Right atrium auricular region (tissue), 2 donors: ENCODE measurements at places on chromosomes 5 and 9. TPM values are rescaled to one million over a fixed set of nuclear protein-coding genes. Genes with fewer than 3 reads are reported as not detected.
A peak's percentile ranks its signal among the peaks of the same experiment; 100 is the strongest.

DNA sequence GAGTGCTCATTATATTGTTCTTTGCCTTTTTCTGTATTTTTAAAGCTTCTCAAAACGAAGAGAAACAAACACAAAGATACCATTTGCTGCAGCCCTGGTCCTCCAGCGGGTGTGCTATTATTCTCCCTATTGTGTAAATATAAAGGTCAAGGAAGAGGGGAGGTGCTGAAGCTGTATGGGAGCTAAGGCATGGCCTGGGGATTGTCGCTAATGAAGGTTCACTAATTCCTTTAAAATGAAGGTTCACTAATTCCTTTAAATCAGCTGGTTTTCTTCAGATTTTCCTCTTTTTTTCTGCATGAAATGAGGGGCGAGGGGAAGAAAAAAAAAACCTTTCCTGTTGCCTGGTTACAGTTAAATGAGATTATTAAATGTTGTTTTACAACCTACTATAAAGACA lies 74.5 kb upstream of the MAP1B start:
- no peak overlapping the region for H3K4me3 ChIP-seq
- no peaks in the 10 kb centered on the region for H3K36me3 ChIP-seq
- no peak for DNase-seq

- H3K27me3 ChIP-seq: no peaks in the 10 kb centered on the region
- H3K36me3 ChIP-seq: no peaks in the 10 kb centered on the region
- peaks cover 59% of the 10 kb centered on the region for H3K4me1 ChIP-seq
- no peak overlapping the region for H3K4me3 ChIP-seq
- peak overlapping the region; percentile 23 for H3K27ac ChIP-seq
- no peak for DNase-seq
Measured at GRCh38 chr5:81854915-81855314, 104.0 kb upstream of the SSBP2 start.

DNA sequence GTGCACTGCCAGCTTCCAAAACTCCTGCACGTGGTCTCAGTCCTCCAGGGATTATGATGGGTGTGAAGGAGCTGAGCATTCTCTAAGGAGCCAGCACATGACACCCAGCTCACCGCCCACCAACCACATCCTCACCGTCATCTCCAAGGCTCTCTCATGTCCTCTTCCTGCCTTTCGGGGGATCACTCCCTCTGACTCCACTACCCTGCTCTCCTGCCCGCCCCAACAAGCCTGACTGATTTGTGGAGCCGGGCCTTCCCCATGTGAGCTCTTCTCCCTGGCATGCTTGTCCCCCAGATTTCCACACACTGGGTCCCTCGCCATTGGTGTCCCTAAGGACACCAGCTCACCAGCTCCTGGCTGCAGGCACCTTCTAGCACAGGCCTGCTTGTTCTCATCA lies 1.9 kb downstream of the ABO start:
- no peak for DNase-seq
- H3K4me1 ChIP-seq: peaks cover 8% of the 10 kb centered on the region
- peaks cover 3% of the 10 kb centered on the region for H3K27me3 ChIP-seq
- H3K4me3 ChIP-seq: no peak overlapping the region
- no peaks in the 10 kb centered on the region for H3K36me3 ChIP-seq

DNA sequence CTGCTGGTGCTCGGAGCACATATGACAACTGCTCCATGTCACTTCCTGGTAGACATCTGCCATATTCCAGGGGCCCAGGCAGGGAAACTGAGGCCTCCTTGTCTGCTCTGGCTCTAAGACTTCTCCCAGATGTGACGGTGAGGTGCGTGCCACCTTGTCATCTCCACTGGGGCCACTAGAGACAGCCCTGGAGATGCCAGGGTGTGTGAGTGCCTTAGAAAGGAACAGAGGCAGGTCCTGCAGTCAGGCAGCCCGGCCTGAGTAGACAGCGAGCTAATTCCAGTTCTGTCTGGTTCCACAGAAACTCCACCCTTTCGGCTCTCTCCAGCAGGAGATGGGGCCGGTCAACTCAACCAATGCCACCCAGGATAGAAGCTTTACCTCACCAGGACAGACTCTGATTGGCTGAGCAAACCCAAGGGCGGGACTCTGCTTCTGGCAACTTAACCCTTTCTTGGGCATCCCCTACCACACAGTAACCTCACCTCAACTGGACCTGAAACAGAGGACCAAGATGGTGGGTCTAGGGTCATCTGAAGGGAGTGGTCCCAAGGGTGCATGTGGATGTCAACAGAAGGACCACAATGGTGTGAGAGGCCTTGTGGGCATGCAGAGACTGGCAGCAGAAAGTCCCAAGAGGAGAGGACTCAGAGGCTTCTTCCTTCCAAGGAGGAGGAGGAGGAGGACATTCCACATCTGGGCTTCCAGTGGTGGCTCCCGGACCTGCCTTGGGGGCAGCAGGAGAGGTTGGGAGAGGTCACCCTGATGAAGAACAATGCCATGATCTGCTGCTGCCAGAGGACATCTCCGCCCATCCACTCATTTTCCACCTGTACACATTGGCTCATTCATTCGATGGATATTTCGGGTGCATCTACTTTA lies 77.7 kb downstream of the RGS3 start:
- H3K27me3 ChIP-seq: no peaks in the 10 kb centered on the region
- peaks cover 83% of the 10 kb centered on the region for H3K4me1 ChIP-seq
- DNase-seq: no peak
- H3K4me3 ChIP-seq: no peak overlapping the region
- H3K36me3 ChIP-seq: peaks cover 64% of the 10 kb centered on the region
- H3K27ac ChIP-seq: peak overlapping the region; percentile 33

- H3K27me3 ChIP-seq: no peaks in the 10 kb centered on the region
- H3K4me1 ChIP-seq: no peaks in the 10 kb centered on the region
- peak overlapping the region; percentile 84 for H3K27ac ChIP-seq
- H3K4me3 ChIP-seq: no peak overlapping the region
Measured at GRCh38 chr5:125412561-125413495, 666.4 kb upstream of the ZNF608 start.

- no peak overlapping the region for H3K27ac ChIP-seq
- no peak overlapping the region for H3K4me3 ChIP-seq
- H3K36me3 ChIP-seq: no peaks in the 10 kb centered on the region
- H3K27me3 ChIP-seq: no peaks in the 10 kb centered on the region
- H3K4me1 ChIP-seq: peaks cover 20% of the 10 kb centered on the region
Measured at GRCh38 chr5:141686648-141687416, 4.8 kb upstream of the ARAP3 start.

DNA sequence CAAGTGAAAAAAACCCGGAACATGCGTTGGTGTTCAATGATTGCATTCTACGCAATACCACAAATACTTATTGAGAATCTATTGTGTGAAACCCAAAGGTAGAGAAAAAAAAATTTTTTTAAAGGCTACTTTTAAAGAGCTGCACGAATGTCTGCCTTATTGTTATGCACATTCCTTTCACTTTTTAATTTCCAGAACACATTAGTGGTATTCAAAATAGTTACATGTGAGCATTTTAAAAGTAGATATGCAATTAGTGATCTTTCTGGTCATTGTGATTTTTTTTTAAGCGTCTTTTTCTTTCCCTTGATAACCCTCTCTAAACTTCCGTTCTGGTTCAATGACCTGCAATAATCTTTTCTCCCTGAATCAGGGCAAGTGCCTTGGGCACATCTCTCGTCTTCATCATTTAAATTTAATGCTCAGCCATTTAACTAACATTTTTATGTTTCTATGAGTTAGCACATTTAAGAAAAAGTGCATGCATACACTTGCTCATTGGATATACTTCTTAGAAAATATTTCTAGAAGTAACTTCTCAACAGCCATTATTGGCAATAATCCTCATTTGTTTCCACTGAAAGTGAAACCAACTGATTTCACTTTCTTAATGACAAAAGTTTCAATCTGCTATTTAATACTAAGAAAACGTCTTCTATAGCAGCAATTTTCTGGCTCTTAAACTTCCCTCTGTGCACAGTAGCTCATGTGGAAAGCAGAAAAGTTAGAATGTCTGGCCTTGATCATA lies 80.3 kb downstream of the CDH6 start:
- H3K4me1 ChIP-seq: no peaks in the 10 kb centered on the region
- H3K36me3 ChIP-seq: no peaks in the 10 kb centered on the region
- DNase-seq: no peak
- peak overlapping the region; percentile 31 for H3K4me3 ChIP-seq

GRCh38 chr5:152527358-152528052 lies 122.4 kb upstream of the NMUR2 start:
- H3K36me3 ChIP-seq: no peaks in the 10 kb centered on the region
- no peak overlapping the region for H3K4me3 ChIP-seq
- no peaks in the 10 kb centered on the region for H3K27me3 ChIP-seq

GRCh38 chr5:150333400-150333799 lies 24.1 kb upstream of the TCOF1 start:
- H3K36me3 ChIP-seq: no peaks in the 10 kb centered on the region
- H3K4me1 ChIP-seq: no peaks in the 10 kb centered on the region
- no peak for DNase-seq
- no peaks in the 10 kb centered on the region for H3K27me3 ChIP-seq
- no peak overlapping the region for H3K27ac ChIP-seq

DNA sequence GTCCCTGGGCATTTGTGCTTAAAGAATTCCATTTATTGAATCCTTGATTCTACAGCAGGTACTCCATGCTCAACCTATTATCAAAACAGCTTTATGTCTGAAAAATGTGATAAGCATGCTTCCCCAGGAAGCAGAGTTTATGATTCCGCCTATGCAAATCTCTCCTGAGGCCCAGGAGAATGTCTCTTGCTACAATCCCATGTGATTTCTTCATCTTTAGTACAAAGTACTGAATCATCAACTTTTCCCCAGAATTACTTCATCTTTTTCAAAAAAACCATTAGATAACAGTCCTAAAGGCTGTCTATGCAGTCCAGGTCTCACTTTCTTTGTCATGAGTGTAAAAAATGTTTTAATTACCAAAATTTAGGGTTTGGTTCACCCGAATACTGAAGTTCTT lies 130.2 kb upstream of the ADAMTSL1 start:
- H3K4me1 ChIP-seq: no peaks in the 10 kb centered on the region
- no peak overlapping the region for H3K4me3 ChIP-seq
- H3K27ac ChIP-seq: no peak overlapping the region
- no peak for DNase-seq
- H3K36me3 ChIP-seq: no peaks in the 10 kb centered on the region

DNA sequence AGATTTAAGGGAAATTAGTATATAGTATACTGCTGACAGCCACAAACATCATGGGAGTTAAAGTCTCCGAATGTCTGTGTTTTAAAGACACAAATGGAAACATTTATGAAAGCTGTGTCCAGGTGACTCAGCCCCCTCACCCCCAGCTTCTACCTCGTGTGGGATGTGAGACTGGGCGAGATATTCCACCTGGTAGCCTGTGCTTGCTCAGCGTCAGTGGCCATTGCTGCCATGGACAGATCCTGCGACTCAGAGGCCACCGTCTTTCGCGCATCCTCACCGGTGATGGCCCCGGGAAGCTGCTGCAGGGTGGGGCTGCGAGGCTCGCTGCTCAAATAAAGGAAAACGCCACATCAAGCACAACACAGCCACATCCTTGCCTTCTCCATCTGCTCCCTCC lies 31.2 kb upstream of the EXOC3 start:
- no peak for DNase-seq
- no peak overlapping the region for H3K27ac ChIP-seq
- no peak overlapping the region for H3K4me3 ChIP-seq
- no peaks in the 10 kb centered on the region for H3K36me3 ChIP-seq
- H3K4me1 ChIP-seq: no peaks in the 10 kb centered on the region

GRCh38 chr5:12019306-12019705 lies 115.1 kb upstream of the CTNND2 start:
- no peak for DNase-seq
- H3K36me3 ChIP-seq: no peaks in the 10 kb centered on the region

GRCh38 chr5:94209774-94210355 lies 408.5 kb downstream of the KIAA0825 start:
- H3K27ac ChIP-seq: no peak overlapping the region
- no peaks in the 10 kb centered on the region for H3K4me1 ChIP-seq
- H3K27me3 ChIP-seq: no peaks in the 10 kb centered on the region
- H3K36me3 ChIP-seq: no peaks in the 10 kb centered on the region
- H3K4me3 ChIP-seq: no peak overlapping the region
- no peak for DNase-seq

- H3K27me3 ChIP-seq: no peaks in the 10 kb centered on the region
- H3K27ac ChIP-seq: no peak overlapping the region
- no peak for DNase-seq
- H3K4me1 ChIP-seq: no peaks in the 10 kb centered on the region
Measured at GRCh38 chr9:30075022-30075421, 2309.4 kb upstream of the ACO1 start.

GRCh38 chr5:15786326-15786725 lies 286.3 kb downstream of the FBXL7 start:
- no peak for DNase-seq
- no peak overlapping the region for H3K4me3 ChIP-seq
- H3K27ac ChIP-seq: no peak overlapping the region
- H3K36me3 ChIP-seq: no peaks in the 10 kb centered on the region
- H3K4me1 ChIP-seq: no peaks in the 10 kb centered on the region

GRCh38 chr5:174527916-174528540 lies 196.4 kb upstream of the MSX2 start:
- H3K4me3 ChIP-seq: no peak overlapping the region
- H3K27ac ChIP-seq: no peak overlapping the region
- no peaks in the 10 kb centered on the region for H3K27me3 ChIP-seq
- H3K4me1 ChIP-seq: peaks cover 5% of the 10 kb centered on the region
- H3K36me3 ChIP-seq: no peaks in the 10 kb centered on the region

GRCh38 chr5:95081982-95082381 lies 202.9 kb downstream of the MCTP1 start:
- H3K27ac ChIP-seq: no peak overlapping the region
- DNase-seq: no peak
- H3K27me3 ChIP-seq: no peaks in the 10 kb centered on the region
- H3K4me1 ChIP-seq: no peaks in the 10 kb centered on the region
- no peaks in the 10 kb centered on the region for H3K36me3 ChIP-seq

DNA sequence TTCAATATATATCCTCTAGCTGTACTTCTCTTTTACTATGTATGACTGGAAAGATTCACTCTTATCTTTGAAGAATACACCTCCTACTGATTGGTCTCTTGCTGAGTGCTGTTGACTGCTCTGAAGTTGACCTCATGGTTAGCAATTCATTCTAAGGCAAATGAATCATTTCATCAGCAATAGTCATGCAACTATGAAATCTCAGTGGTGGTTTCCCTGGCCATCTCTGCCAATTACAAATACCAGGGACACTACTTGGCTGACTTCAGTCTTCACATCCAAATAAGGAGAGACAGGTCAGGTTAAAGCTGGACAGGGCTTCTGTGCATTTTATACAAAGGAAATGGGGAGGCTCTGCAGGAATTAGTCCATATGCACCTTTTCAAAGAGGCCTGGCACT lies 333.5 kb upstream of the ACTBL2 start:
- H3K4me3 ChIP-seq: no peak overlapping the region
- no peak for DNase-seq
- H3K27me3 ChIP-seq: no peaks in the 10 kb centered on the region
- no peaks in the 10 kb centered on the region for H3K36me3 ChIP-seq

- H3K27ac ChIP-seq: no peak overlapping the region
- DNase-seq: no peak
- H3K36me3 ChIP-seq: no peaks in the 10 kb centered on the region
- no peaks in the 10 kb centered on the region for H3K27me3 ChIP-seq
- H3K4me3 ChIP-seq: no peak overlapping the region
Measured at GRCh38 chr9:23842565-23843129, 16.6 kb upstream of the ELAVL2 start.

Gene TXNDC15
- total RNA-seq: 98.1 TPM

Gene TMEFF1
- total RNA-seq: 0.37 TPM

Gene BTNL8
- 0.59 TPM for total RNA-seq

Gene C9orf43
- not detected for total RNA-seq

Gene TXNDC8
- total RNA-seq: not detected
